ENCODE measurements at places on chromosomes 7 and 10. TPM values are rescaled to one million over a fixed set of nuclear protein-coding genes. Genes with fewer than 3 reads are reported as not detected.

AMPH gene
- not detected for total RNA-seq

CHST15 gene
- total RNA-seq: 72.9 TPM

SNCG gene
- 137 TPM for total RNA-seq

CALML3 gene
- total RNA-seq: not detected

ARHGAP22 gene
- 2.7 TPM for total RNA-seq

BUD23 gene
- total RNA-seq: 38.0 TPM

GNAI1 gene
- 15.0 TPM for total RNA-seq

ASB10 gene
- total RNA-seq: not detected

CYP3A5 gene
- total RNA-seq: not detected

ST8SIA6 gene
- 0.25 TPM for total RNA-seq

LRRN3 gene
- total RNA-seq: 0.13 TPM

SLC39A12 gene
- under 0.01 TPM for total RNA-seq

GPR15LG gene
- total RNA-seq: not detected

SH2D4B gene
- under 0.01 TPM for total RNA-seq

TWIST1 gene
- total RNA-seq: not detected

LEP gene
- total RNA-seq: not detected

CHRM2 gene
- total RNA-seq: not detected

LHPP gene
- total RNA-seq: 4.1 TPM

GRM8 gene
- total RNA-seq: not detected

SLIT1 gene
- total RNA-seq: under 0.01 TPM

DNAJC12 gene
- total RNA-seq: 3.9 TPM

HTR7 gene
- total RNA-seq: 0.13 TPM

SNX10 gene
- 3.3 TPM for total RNA-seq

INMT gene
- under 0.01 TPM for total RNA-seq

GLI3 gene
- total RNA-seq: 0.26 TPM
